Left renal cortex interstitium (tissue), 4 donors: ENCODE measurements at places on chromosomes 5 and 9.

DNA sequence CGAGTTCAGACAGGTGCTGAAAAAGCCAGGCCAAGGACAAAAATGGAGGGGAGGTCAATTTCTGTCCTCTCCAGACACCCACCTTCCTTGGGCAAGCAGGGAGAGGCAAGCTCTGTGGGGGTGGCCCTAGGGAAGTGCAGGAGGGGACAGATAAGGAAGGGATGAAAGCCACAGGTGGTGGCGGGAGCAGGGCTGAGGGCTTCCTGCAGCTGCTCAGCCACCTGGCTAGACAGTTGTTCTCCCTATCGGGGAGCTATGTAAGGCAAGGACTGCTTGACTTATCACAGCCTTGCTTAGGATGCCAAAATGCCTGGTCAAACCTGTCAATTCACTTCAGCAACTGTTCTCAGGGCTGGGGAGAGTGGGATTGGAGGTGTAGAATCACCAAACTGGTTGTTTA, 266.1 kb downstream of the ZSWIM6 start:
- DNase-seq: no peak

DNA sequence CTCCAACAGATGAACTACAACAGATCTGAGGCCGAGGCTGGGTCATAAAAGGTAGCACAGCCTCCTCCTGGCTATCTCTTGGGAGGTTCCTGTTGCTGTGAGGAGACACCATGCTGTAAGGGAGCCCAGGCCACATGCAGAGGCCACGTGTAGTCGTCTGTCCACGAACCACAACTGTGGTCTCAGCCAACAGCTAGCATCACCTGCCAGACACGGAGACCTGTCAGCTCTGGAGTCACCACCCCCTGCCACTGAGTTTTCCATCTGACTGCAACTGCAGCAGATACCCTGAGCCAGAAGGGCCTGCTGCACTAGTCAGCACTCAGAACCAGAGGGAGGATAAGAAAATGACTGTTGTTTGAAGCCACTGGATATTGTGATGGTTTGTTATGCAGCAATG, 12.7 kb upstream of the GOLM1 start:
- no peak for DNase-seq

DNA sequence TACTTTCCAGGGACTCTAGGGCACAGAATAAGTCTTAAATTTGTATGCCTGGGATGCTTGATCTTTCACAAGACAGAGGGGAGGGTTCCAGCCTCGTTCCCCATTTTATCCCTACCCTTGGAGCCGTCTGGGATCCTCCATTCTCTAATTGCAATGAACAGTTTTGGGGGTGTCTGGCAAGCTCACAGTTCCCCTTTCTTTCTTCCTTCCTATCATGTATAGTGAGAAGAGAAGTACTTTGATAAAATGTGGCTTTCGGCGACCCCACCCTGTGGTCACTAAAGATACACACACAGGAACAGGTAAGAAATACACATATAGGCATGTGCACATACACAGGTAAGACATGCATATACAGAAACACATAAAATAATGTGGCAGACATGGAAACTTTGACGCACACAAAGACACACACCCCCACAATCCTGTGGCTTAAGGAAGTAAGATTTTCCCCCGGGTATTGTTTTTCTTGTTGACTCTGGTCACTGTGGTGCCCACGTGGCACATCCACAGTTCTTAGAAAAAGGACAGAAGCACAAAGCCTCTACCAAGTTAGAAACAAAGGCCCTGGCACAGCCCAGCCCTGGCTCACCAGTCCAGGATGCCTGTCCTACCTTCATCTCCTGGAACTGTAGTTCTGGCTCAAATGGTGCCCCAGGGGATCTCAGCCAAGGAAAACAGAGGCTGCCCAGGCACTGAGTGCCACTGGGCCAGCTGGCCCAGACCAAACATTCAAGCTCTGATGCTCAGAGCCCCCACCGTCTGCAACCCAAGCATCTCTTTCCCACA, 6.3 kb upstream of the SMU1 start:
- DNase-seq: no peak

GRCh38 chr5:36680066-36680465, 73.7 kb downstream of the SLC1A3 start:
- no peak for DNase-seq

DNA sequence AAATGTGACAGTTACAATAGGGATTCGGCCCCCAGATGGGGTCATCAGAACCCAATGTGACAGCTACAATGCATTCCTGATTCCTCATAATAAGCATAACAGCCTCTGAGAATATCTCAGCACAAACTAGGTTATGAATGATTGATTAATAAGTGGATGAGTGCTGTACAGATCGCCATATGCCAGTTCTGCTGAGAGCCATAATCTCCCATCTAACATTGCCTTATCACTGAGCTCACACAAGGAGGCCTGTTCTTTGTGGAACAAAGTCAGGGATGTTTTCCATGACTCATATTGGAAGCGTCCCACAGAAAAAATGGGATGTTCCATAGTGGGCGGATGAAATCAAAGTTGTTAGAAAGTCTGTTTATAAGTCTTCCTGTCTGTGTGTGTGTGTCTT, 89.6 kb downstream of the KIF4B start:
- no peak for DNase-seq

- no peak for DNase-seq
Observed at GRCh38 chr9:74921737-74922136, 31.0 kb downstream of the C9orf40 start.

GRCh38 chr9:21030389-21031035, 928 bp downstream of the HACD4 start:
- no peak for DNase-seq

DNA sequence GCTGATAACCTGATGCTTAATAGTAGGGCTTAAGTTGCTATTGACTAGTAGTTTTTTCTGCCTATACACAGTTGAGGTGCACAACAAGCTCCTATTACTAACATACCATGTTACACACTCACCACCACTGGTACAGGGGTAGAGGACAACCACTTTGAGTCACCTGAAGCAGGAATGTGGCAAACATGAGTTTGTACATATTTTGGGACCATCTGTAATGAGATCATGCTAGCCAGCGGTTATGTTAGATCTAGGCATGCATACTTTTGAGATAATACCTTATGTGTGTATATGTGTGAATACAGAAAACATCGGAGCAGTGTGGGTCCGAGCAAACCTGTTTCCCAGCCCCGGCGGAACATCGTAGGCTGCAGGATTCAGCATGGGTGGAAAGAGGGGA, 72.8 kb upstream of the NXNL2 start:
- DNase-seq: no peak

GRCh38 chr5:10710513-10711128, 50.4 kb downstream of the DAP start:
- no peak for DNase-seq

- no peak for DNase-seq
Observed at GRCh38 chr9:27653246-27653645, 80.0 kb upstream of the C9orf72 start.
